ENCODE measurements at places on chromosomes 7 and 10.

DNA sequence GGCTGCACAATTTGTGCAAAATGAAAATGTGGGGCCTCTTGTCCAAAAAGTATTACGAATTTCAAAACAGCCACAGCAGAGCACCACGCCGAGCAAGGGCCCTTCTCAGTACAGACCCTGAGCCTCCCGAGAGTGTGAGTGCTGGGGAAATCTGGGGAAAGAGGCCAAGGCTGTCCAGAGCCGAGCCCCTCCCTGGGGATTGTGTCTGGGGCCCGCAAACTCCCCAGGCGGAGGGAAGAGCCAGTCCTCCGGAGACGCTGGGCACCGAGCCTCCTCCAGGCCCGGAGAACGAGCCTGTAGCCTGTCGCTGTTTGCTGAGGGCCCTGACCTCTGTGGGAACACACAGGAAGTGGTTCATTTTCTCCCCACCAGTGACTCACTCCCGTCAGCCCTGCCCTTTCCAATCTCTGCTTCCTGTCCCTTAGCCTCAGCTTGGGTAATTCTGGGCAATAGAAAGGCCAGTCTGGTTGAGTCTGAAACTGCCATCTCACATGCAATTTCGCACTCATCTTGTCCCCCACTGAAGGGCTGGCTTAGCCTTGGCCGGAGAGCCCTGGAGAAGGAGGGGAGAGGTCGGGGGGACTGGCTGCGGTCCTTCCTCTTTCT, 19.5 kb upstream of the GNA12 start:
- peak; percentile 89 for DNase-seq

DNA sequence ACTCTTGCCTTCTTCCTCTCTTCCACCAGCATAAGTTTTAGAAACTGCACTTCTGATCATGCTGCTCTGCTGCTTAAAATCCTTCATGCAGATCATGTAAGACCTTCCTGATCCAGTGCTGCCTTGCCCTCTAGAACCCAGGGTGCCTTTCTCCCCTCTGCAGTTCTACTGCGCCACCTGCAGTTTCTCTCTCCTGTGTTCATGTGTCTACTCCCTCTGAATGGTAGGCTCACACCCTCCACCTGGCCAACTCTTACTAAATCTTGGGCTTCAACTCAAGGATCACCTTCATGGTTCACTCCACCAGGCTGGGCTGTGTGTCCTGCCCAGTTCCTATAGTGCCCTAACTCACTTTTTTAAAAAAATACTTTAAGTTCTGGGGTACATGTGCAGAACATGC, 174.6 kb upstream of the ITGB1 start:
- no peak for DNase-seq

GRCh38 chr10:35495521-35496119, 109.5 kb upstream of the GJD4 start:
- no peak for DNase-seq

DNA sequence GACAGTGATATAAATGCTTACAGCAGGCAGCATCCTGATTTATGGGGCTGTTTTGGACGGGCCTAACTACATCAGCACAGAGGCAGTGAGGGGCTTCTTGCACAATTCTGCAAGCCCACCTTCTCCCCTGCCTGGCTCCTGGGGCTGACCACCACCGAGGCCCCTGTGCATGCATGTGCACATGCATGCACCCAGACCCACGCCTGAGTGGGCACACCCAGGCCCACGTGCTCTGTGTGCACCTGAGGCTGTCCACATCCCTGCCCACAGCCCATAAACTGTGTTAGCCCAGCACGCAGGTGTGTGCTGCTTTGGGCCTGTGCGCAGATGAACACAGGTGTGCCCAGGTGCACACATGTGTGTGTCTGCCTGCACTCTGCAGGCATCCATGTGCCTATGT, 40.0 kb downstream of the ZMIZ1 start:
- DNase-seq = no peak

DNA sequence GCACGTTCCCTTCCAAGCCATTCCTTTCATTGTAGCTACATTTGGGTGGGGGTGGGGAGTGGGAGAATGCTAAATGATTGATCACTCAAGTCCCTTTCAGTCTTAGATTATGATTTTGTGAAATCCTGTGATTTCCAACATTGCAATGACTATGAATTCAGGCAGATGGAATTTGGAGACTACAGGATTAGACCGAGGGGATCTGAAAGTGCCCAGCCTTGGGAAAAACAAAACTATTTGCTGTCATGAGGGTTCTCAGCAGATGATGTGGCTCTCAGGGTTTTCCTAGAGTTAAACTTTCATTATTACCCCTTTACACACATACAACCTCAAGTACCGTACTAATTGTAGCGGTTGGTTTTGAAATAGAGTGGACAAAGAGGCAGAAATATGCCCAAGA, 4.7 kb downstream of the MACROH2A2 start:
- DNase-seq = no peak

DNA sequence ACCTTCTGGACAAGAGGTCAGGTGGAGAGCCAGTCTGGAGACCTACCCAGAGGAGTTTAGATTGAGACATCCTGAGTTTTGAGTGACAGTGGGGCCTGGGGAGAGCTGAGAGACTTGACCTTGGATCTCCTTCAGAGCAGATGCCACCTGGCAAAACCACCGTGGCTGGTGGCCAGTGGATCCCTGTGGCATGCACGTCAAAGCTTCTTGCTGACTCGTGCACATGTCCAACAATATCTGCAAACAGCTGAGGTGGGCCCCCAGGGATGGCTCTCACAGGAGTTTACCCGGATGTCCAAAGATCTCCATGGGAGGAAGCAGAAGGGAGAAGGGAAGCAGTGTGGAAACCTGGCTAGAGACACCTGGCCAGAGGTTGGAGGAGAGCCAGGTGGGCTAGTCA, 230.5 kb downstream of the FANK1 start:
- DNase-seq = no peak

GRCh38 chr7:135181261-135181928, 10.9 kb upstream of the CYREN start:
- DNase-seq = no peak

GRCh38 chr7:31858055-31858454, 171.0 kb downstream of the PPP1R17 start:
- DNase-seq = no peak

GRCh38 chr10:74873803-74874454, 47.5 kb downstream of the KAT6B start:
- no peak for DNase-seq

DNA sequence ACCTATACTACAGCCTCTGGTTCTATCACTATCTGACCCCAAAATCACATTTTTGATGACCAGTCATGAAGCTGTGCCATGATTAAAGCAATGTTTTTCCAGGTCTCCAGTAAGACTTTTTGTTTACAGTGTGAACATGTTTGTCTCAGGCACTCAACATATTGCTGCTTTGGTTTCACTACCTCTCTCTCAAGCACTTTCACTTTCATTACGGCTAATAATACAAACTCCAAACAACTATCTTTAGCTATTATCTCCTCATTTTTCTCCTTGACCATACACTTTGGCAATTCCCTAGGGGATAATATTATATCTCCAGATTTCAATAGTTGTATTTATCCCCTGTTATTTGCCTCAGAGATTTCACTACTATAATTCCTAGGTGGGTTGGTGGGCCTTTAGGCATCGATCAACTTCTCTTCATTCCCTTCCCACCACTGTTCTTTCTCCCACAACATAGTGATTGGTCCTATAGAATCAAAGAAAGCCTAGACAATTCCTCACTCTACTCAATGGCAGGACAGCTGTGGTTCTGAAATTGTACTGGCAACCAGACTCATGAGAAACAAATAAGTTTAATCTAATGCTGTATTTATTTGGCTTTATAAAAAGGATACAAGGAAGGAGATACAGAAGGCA, 261.4 kb upstream of the ZWINT start:
- no peak for DNase-seq

DNA sequence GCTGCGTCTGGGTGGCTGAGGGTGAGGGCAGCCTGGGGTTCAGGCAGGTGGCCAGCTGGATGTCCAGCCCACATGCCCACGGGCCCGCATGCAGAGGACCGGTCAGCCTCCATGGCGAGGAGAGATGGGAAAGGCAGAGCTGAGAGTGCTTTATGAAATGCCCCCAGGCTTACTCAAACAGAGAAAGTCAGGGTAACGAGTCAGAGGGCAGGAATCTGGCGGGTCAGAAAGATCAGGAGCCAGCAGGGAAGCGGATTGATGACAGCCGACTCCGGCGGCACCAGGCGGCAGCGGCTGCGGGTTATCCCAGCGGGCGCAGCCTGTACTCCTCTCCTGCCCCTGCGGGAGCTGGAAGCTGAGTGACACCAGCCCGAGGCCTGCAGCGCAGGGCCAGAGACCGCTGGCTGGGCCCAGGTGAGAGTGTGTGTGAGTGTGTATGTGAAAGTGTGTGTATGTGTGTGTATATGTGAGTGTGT, 13.4 kb downstream of the SLC13A4 start:
- DNase-seq = no peak

DNA sequence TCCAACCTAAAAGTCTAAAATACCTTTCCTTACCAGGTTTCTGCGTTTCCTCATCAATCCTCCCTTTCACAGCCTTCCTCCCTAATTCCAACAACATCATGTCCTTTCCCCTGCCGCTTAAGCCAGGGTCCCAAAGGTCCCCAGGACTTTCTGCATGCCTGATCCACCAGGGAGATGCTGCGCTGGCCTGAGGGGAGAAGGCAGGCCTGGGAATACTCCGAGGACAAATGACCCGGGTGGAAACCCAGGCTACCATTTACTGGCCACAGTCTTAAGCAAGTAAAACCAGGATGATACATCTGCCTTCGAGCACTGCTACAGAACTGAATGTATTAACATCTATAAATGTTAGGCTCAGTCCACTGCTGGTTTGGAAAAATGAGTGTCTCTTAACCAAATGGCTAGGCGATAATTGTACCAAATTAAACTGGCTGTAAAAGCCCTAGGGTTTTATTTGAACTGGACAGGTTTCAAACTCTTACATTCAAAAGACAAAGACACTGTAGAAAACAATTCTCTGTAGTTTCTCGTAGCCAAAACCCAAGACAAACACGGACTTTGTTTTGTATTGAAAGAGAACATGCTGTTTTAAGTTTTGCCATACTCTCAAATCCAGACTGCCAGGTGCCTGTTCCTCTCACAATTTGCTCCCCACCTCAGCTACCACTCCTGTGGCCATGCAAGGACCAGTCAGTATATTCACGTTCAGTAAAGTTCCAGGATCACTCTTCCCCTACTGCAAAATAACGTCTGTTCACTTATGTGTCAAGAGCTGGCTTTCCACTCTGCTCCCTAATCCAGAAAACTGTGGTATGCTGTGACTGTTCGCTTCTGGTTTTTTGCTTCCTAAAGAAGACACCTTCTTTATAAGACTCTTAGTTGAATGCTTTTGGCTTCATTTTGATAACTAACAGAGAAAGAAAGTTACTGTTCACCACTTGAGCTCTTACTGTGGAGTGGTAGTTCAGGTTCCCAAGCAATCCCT, 145.7 kb downstream of the RNF216 start:
- no peak for DNase-seq

GRCh38 chr10:69571618-69572158, 1.5 kb downstream of the NEUROG3 start:
- DNase-seq = no peak

- DNase-seq = no peak
These were observed 420.6 kb downstream of the CALN1 start for GRCh38 chr7:71991586-71991985.

DNA sequence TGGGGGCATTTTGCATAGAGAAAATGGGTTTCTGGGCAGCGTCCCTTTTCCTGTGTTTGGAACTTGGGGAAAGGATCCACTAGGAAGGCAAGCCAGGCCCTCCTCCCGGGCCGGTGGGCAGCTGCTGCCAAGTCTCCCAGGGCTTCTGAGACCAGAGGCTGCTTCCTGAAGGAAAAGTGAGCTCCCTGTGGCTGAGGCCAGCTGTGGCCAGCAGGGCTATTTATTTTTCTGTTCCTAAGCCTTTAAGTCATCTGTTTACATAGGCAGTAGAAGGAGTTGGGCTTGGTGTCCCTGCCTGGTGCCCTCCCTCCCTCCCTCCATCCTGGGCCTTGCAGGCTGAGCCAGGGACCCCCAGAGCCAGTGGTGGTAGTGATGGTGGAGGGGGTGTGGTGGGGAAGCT, 70.5 kb upstream of the COL13A1 start:
- no peak for DNase-seq

DNA sequence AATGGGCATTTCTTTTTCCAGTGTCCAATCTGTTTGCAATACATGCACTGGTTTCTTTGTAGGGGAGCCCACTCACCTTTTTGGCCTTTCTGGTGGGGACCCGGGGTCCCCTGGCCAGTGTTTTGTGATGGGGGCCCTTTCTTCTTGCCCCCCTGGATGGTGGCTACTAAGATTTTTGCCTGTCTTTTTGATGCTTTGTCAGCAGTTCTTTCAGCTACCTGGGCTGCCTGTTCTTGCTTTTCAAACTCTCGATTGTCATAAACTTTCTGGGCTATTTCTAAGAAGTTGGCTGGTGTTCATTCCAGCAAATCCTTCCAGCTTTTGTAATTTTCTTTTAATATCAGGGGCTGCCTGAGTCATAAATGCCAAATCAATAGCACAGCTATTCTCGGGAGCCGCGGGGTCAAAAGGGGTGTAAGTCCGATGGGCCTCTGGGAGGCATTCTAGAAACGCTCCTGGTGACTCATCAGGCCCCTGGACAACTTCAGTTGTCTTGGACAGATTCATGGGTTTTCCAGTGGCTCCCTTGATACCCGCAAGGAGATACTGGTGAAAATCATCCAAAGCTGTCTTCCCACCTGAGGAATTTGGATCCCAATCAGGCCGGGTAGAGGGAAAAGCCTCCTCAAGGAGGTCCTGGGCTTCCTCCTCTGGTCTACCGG, 79.0 kb downstream of the PRR15 start:
- DNase-seq = no peak

DNA sequence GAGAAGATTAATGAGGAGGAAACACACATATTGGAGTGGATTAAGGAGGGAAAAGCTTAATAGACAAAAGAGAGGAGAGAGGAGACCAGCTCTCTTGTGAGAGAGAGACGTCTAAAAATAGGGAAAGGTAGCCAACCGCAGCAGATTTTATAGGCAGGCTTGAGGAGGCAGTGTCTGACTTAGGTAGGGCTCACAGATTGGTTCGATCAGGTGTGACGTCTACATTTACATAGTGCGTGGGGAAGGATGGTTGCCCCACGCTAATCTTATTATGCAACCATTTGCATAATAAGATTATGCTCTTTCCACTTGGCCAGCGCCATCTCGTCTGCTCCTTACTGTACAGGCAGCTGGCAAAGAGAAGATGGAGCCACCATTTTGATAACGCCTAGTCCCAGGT, 122.0 kb downstream of the MARCHF5 start:
- no peak for DNase-seq

GRCh38 chr10:77079592-77080300, 557.9 kb downstream of the KCNMA1 start:
- DNase-seq = no peak

GRCh38 chr10:120931999-120932398, 80.8 kb downstream of the WDR11 start:
- peak; percentile 24 for DNase-seq

Data from ureter (tissue), 1 donor.